ENCODE measurements at places on chromosomes 6 and 20. TPM values are rescaled to one million over a fixed set of nuclear protein-coding genes. Genes with fewer than 3 reads are reported as not detected.

GRCh38 chr6:110781522-110782214, 33.6 kb downstream of the CDK19 start:
- no peak overlapping the region for H3K4me3 ChIP-seq
- H3K4me1 ChIP-seq: no peaks in the 10 kb centered on the region
- H3K36me3 ChIP-seq: no peaks in the 10 kb centered on the region
- H3K27ac ChIP-seq: no peak overlapping the region
- H3K27me3 ChIP-seq: no peaks in the 10 kb centered on the region
- no peak for DNase-seq

GRCh38 chr6:108083349-108083748, 8.8 kb upstream of the OSTM1 start:
- DNase-seq: no peak
- no peaks in the 10 kb centered on the region for H3K36me3 ChIP-seq
- no peak overlapping the region for H3K27ac ChIP-seq
- H3K27me3 ChIP-seq: peaks cover 7% of the 10 kb centered on the region
- H3K4me1 ChIP-seq: no peaks in the 10 kb centered on the region
- H3K4me3 ChIP-seq: no peak overlapping the region

C20orf141 gene
- not detected for total RNA-seq

RNGTT gene
- 12.8 TPM for total RNA-seq

DNA sequence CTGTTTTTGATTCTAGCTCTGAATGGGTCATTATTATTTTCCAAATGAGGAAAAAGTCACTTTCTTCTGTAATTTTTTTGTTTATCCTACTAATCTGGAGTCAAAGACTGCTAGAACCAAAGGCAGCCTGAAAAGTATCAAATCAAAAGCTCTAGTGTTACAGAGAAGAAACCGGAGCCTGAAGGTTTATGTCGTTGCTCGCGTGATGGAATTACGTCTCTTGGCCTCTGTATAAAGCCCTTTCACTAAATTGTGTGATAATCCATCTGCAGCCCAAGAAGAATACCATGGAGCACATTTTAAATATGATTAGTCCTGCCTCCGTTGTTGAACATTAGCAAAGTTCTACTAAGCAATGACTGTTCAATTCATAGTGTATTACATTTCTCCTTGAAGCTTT, 738.6 kb downstream of the C6orf118 start:
- no peak for DNase-seq
- H3K4me3 ChIP-seq: no peak overlapping the region
- H3K27me3 ChIP-seq: no peaks in the 10 kb centered on the region
- no peaks in the 10 kb centered on the region for H3K36me3 ChIP-seq
- H3K4me1 ChIP-seq: no peaks in the 10 kb centered on the region
- no peak overlapping the region for H3K27ac ChIP-seq

MYCT1 gene
- 6.8 TPM for total RNA-seq

- H3K36me3 ChIP-seq: no peaks in the 10 kb centered on the region
- no peak overlapping the region for H3K4me3 ChIP-seq
- H3K27ac ChIP-seq: no peak overlapping the region
- H3K4me1 ChIP-seq: no peaks in the 10 kb centered on the region
Measured at GRCh38 chr20:45607810-45608209, 21.7 kb upstream of the WFDC10A start.

DNA sequence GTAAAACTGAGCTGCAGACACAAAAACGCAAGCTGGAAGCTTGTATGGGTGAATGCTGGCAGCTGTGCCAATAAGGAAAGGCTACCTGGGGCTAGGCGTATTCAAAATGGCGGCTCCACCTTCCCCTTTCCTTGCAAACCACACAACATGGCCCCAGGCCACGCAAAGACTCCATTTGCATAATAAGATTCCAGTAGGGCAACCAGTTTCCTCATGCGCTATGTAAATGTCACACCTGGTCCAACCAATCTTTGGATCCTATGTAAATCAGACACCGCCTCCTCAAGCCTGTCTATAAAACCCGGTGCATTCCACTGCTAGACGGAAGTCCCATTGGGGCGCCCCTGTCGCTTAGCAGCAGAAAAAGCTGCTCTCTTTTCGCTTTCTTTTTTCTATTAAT, 505.9 kb upstream of the BTBD3 start:
- H3K27me3 ChIP-seq: no peaks in the 10 kb centered on the region
- no peak overlapping the region for H3K4me3 ChIP-seq
- no peaks in the 10 kb centered on the region for H3K4me1 ChIP-seq
- no peak for DNase-seq

DNA sequence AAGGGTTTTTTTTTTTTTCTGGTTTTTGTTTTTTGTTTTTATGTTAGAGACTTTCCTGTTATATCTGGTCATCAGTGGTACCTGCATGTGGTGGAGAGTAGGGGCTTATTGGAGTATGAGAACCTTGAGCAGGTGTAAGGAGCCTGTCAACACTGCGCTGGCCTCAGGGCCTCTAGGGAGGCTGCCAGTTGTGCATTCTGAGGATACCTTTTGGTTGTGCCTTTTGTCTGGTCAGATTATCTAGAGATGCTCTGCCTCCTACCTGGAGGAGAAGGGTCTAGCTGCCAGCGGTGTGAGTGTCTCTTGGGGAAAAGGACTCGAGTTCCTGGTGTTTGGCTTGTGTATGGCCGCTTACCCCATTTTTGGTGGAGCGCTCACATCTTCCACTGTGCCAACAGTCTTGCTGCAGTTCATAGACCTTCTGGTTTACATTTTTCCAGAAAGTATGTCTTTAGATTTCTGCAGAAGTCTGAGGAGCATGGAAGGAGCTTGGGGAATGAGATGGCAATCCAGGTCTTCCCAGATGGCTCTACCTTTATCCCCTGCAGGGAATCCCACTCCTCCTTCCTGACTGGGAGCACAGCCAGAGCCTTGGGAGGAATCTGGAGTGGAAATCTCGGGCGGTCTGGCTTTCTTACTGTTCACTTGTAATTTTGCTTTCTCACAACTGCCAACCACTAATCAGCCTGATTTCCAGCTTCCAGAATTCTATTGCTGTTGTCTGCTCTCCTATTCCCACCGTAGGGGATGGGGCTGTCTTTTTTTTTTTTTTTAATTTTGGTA, 49.9 kb downstream of the PTPN1 start:
- no peaks in the 10 kb centered on the region for H3K36me3 ChIP-seq
- no peak overlapping the region for H3K4me3 ChIP-seq
- H3K27ac ChIP-seq: peak overlapping the region; percentile 85
- DNase-seq: no peak
- peaks cover 43% of the 10 kb centered on the region for H3K4me1 ChIP-seq
